ENCODE measurements at places on chromosomes 7 and 10.

- no peak for DNase-seq
Measured at GRCh38 chr10:127947211-127947610, 40.3 kb downstream of the PTPRE start.

DNA sequence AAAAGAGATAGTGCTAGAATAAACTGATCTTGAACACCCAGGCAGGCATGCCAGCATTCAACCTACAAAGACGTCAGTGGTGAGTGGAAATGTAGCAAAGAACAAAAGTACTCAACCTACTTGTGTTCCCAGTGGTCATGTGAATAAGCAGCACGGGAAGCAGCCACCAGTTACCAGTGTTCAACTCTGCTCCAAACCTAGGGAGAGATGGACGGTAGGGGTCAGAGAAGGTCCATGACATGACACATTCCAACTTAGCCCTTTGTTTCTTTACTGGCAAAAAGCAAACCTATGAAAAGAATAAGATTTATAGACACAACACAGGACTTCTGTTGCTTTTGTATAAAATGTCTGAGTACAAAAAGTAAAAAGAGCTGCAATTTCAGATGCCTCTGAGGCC is 511.4 kb downstream of the XPNPEP1 start:
- no peak for DNase-seq

DNA sequence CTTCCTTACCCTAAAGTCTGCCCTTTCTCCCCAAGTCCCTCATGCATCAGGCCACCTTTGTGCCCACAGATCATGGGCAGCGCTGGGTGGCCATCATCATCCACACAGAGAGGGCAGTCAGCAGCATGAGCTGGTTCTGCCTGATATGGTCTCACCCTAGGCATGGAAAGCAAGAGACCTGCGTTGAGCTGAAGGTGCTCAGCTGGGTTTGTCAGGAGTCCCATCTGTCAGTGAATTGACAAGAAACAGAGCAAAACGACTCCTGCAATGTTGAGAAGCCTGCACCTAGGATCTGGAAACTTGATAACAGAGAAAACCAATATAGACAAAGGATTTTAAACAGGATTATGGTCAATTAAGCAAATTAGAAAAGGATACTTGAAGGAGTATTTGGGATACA is 242.7 kb upstream of the PRSS1 start:
- no peak for DNase-seq

- no peak for DNase-seq
Measured at GRCh38 chr7:134910968-134911367, 75.3 kb upstream of the AGBL3 start.

GRCh38 chr7:142583446-142583845 is 165.8 kb upstream of the PRSS1 start:
- DNase-seq, result no peak

Data from T-helper 2 cell (primary cell).